ENCODE measurements at places on chromosomes 3 and 15. TPM values are rescaled to one million over a fixed set of nuclear protein-coding genes. Genes with fewer than 3 reads are reported as not detected.
A peak's percentile ranks its signal among the peaks of the same experiment; 100 is the strongest.

The ITIH4 gene
- total RNA-seq: 0.60 TPM

DNA sequence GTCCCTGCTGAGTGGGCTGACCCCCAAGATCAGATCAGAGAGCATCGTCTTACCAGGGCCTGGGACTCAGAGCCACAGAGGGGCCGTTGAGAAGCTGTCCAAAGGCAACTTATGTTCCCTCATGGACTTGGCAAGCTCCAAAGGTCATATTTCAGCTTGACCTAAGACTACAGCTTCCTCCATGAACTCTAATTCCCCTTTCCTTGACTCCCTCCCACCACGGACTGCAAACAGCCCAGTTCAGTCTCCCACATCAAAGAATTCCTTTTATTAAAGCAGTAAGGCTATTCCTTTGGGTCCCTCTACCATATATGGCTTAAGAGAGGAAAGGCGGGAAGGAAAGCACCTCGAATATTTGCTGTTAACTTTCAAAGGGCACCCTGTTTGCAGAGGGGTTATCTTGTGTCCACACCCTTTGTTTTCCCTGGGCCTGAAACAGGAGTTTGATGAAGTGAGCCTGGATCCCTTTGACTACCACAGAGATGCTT, 146.1 kb upstream of the THBS1 start:
- H3K27ac ChIP-seq: peak overlapping the region; percentile 19
- no peaks in the 10 kb centered on the region for H3K27me3 ChIP-seq
- no peak overlapping the region for H3K4me3 ChIP-seq
- DNase-seq: no peak

DNA sequence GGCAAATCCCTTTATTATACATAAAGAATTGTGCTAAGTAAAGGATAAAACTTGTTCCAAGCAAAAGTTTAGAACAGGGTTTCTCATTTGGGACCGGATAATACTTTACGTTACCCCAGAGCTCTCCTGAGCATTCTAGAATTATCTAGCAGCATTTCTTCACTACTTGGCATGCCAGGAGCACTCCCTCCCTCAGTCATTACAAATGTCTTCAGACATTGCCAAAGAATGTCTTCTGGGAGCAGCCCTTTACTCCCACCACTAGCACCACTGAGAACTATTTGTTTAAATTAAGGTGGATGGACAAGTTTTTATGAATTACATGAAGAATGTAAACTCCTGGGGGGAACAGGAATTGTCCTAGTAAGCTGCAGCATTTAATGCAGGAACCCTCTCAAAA, 516.4 kb downstream of the GBE1 start:
- no peak overlapping the region for H3K27ac ChIP-seq
- H3K27me3 ChIP-seq: no peaks in the 10 kb centered on the region
- DNase-seq: no peak
- H3K4me1 ChIP-seq: no peaks in the 10 kb centered on the region
- H3K36me3 ChIP-seq: no peaks in the 10 kb centered on the region

DNA sequence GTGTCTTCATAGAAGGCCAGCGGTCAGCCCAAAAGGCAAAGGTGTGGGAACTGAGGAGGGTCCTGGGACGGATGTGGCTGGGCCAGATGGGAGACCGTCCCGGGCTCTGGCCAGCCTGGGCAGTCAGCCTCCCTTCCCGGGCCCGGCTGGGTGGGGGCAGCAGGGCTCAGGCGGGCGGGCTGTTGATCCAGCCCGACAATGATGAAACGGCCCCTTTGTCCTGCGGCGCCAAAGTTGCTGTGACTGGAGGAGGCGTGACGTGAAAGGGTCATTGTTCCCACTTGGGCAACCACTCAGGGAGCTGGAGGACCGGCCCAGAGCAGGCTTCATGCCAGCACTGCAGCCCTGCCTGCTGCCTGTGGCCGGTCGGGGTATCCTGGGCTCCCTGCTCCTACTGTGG, 16.5 kb downstream of the DUSP7 start:
- H3K36me3 ChIP-seq: no peaks in the 10 kb centered on the region
- DNase-seq: no peak
- no peaks in the 10 kb centered on the region for H3K4me1 ChIP-seq
- no peak overlapping the region for H3K27ac ChIP-seq

The HEG1 gene
- 97.3 TPM for total RNA-seq

- H3K27me3 ChIP-seq: no peaks in the 10 kb centered on the region
- H3K4me1 ChIP-seq: peaks cover 10% of the 10 kb centered on the region
- no peaks in the 10 kb centered on the region for H3K36me3 ChIP-seq
- no peak overlapping the region for H3K4me3 ChIP-seq
Measured at GRCh38 chr3:46010519-46011113, 15.0 kb upstream of the FYCO1 start.

The EXD1 gene
- total RNA-seq: not detected

- DNase-seq: no peak
- H3K27me3 ChIP-seq: no peaks in the 10 kb centered on the region
- no peak overlapping the region for H3K27ac ChIP-seq
- no peak overlapping the region for H3K4me3 ChIP-seq
Measured at GRCh38 chr3:125634336-125634950, 39.1 kb upstream of the OSBPL11 start.

DNA sequence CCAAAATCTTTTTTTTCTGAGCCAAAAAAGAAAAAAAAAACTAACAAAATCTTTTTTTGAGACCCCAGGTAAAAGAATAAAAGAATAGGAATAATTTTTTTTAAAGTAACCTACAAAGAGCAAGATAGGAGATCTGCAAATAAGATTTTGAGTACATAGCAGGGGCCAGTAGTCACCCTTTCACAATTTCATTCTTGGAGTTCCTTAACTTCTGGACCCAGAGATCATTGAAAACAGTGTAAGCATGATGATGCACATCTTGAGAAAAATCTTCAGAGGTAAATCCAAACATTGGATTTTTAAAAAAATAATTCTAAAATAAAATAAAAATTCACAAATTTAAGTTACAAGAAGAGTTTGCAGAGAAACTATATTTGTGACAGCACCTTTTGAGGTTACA, 18.8 kb downstream of the TFRC start:
- no peaks in the 10 kb centered on the region for H3K27me3 ChIP-seq
- H3K4me3 ChIP-seq: no peak overlapping the region
- DNase-seq: no peak
- H3K27ac ChIP-seq: no peak overlapping the region
- H3K4me1 ChIP-seq: no peaks in the 10 kb centered on the region
- peaks cover 89% of the 10 kb centered on the region for H3K36me3 ChIP-seq

DNA sequence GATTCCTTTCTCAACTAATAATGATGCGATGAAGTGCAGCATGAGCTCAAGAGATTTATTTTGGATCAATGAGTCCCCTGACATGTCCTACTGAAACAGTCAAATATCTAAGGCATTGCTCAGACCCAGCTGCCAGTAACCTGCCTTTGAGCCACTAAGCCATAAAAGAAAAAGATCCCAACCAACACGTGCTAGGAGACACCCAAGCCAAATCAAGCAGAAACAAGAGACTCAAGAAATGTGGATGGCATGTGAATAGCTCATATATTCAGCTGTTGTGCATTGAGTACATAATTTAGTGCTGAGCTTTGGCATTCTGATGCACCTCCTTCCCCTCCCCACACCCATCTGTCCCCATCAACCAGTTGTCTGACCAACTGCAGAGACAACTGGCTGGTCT, 29.2 kb downstream of the GJD2 start:
- H3K27ac ChIP-seq: no peak overlapping the region
- peaks cover 4% of the 10 kb centered on the region for H3K4me1 ChIP-seq
- peaks cover 24% of the 10 kb centered on the region for H3K27me3 ChIP-seq
- no peaks in the 10 kb centered on the region for H3K36me3 ChIP-seq
- no peak overlapping the region for H3K4me3 ChIP-seq

The PPP1R14D gene
- total RNA-seq: 256 TPM

The PCSK6 gene
- total RNA-seq: 119 TPM

DNA sequence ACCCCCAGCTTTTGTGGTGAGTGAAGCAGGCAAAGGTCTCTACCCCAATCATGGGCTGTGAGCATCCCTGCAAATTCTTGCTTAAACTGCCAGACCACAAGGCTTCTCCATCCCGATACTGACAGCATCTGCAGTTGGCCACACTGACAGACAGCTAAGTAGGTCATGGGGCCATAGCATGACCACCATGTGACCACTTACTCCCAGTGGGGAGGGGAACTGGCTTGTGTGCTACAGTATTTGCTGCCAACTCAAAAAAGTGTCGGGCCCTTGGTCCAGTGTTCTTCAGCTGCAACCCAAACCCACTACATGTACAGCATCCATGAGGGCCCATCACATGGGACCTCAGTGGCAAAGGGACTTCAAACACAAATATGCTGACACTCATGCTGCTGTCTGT, 103.4 kb downstream of the SEC22A start:
- no peaks in the 10 kb centered on the region for H3K4me1 ChIP-seq
- no peak for DNase-seq
- H3K4me3 ChIP-seq: no peak overlapping the region
- no peaks in the 10 kb centered on the region for H3K27me3 ChIP-seq

DNA sequence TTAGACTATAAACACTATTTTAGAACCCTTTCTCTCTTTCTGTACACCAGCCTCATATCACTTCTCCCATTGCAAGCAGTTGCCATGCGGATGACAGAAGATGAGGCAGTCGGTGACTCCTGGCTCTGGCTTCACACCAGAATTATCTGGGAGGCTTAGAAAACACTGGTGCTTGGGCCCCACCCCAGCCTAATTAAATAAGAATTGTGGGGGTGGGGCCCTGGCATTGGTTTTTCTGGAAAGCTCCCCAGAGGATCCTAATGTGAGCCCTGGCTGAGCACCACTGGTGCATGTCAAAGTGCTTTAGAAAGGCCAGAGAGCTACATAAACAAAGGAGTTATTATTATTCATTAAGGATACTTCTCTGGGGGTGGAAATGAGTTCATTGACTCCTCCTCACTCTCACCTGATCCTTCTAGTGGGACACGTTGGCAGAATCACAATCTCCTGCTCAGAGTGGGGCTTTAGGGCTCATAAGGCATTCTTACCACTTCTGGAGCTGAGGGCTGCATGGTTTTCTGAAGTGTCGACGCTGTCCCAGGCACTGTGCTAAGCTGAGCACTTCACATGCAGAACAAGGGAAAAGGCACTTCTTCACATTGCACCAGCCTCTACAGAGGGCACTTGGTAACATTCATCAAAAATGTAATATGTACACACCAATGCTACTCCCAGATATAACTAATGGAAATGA, 188.5 kb upstream of the TLE3 start:
- H3K4me1 ChIP-seq: peaks cover 6% of the 10 kb centered on the region
- no peak overlapping the region for H3K27ac ChIP-seq
- no peaks in the 10 kb centered on the region for H3K36me3 ChIP-seq
- no peaks in the 10 kb centered on the region for H3K27me3 ChIP-seq

DNA sequence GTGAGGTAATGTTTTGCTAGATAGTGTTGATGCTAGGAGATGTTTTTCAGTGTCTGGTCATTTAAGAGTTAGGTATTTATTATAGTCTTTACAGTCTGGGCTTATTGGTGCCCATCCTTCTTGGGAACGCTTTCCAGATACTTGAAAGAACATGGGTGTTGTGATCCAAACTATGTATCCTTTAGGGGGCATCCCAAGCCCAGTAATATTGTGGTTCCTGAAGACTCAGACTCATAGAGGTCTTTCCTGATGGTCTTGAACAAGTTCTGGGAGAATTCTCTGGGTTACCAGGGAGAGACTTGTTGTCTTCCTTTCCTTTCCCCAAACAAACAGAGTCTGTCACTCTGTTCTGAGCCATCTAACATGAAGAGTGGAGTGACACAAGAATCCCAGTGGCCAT, 99.7 kb upstream of the LRRC3B start:
- no peaks in the 10 kb centered on the region for H3K4me1 ChIP-seq
- no peaks in the 10 kb centered on the region for H3K27me3 ChIP-seq
- H3K27ac ChIP-seq: no peak overlapping the region
- H3K4me3 ChIP-seq: no peak overlapping the region

- DNase-seq: peak; percentile 74
- H3K4me1 ChIP-seq: peaks cover 10% of the 10 kb centered on the region
- no peaks in the 10 kb centered on the region for H3K36me3 ChIP-seq
Measured at GRCh38 chr3:50194128-50194902, 2.9 kb downstream of the GNAT1 start.

GRCh38 chr3:99910752-99911290, 93.2 kb downstream of the CMSS1 start:
- H3K4me3 ChIP-seq: no peak overlapping the region
- H3K36me3 ChIP-seq: no peaks in the 10 kb centered on the region
- H3K4me1 ChIP-seq: no peaks in the 10 kb centered on the region
- no peak overlapping the region for H3K27ac ChIP-seq

DNA sequence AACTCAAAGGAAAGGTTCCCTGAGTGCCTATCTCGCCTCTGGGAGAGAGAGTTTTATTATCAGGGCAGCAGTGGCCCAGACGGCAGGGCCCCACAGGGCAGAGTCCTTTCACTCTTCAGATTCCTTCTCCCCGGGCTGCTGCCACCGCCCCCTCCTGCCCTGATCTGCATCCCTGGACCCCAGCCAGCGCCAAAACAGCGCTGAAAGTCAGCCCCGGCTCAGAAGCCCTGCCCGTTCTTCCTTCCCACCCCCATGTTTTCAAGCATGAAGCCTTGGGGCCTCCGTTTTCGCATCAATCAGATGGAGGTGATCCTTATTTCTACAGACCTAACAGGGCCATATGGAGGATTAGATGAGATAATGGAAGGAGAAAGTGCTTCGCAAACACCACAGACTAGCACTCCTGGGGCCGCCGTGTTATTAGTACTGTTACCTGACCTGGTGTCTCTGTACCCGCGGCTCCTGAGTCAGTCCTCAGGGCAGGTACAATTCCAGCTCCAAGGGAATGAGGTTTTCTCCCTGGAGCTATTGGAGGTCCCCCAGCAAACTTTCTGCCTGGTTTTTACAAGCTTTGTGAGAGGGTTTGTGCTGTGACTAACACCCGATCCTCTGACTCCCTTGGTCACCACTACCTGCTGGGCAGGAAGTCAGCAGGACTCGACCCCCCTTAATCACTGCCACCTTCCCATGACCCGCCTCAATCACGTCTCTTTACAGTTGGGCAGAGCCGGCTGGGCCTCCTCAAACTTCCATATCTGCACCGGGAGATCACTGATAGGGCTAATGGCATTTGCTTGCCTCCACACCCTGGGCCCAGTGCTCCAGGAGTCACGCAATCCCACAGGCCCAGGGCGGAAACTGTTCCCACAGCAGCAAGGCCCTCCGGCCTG, 39.5 kb upstream of the TSEN2 start:
- H3K27ac ChIP-seq: peak overlapping the region; percentile 90
- peaks cover 25% of the 10 kb centered on the region for H3K4me1 ChIP-seq
- no peaks in the 10 kb centered on the region for H3K27me3 ChIP-seq
- DNase-seq: peak; percentile 86
- H3K4me3 ChIP-seq: no peak overlapping the region

The SCAMP2 gene
- 234 TPM for total RNA-seq

The OR5K2 gene
- total RNA-seq: not detected
